CD14-positive monocyte (primary cell): ENCODE measurements at places on chromosomes 13 and 19. TPM values are rescaled to one million over a fixed set of nuclear protein-coding genes. Genes with fewer than 3 reads are reported as not detected.

DNA sequence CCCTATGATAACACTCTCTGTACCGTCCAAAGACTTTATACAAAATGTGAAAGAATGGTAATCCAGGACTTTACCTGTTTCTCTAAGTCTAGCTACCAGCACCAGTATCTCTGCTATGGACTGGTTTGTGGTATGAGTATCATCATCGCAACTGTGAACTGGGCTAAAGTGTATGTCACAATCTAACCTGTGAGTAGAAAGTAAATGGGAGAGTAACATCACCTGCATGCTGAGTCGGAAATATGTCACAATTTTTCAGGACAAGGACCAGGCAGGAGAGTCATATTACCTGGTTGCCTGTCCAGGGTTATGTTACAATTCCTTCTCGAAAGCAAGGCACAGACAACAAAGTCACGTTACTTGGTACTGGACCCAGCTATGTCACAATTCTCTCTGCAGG, 5.1 kb upstream of the ZNF43 start:
- DNase-seq = no peak

- DNase-seq = no peak
Measured at GRCh38 chr13:55571237-55571867, 1569.4 kb upstream of the PRR20A start.

- no peak for DNase-seq
Measured at GRCh38 chr13:43397111-43397510, 373.7 kb downstream of the DNAJC15 start.

DNA sequence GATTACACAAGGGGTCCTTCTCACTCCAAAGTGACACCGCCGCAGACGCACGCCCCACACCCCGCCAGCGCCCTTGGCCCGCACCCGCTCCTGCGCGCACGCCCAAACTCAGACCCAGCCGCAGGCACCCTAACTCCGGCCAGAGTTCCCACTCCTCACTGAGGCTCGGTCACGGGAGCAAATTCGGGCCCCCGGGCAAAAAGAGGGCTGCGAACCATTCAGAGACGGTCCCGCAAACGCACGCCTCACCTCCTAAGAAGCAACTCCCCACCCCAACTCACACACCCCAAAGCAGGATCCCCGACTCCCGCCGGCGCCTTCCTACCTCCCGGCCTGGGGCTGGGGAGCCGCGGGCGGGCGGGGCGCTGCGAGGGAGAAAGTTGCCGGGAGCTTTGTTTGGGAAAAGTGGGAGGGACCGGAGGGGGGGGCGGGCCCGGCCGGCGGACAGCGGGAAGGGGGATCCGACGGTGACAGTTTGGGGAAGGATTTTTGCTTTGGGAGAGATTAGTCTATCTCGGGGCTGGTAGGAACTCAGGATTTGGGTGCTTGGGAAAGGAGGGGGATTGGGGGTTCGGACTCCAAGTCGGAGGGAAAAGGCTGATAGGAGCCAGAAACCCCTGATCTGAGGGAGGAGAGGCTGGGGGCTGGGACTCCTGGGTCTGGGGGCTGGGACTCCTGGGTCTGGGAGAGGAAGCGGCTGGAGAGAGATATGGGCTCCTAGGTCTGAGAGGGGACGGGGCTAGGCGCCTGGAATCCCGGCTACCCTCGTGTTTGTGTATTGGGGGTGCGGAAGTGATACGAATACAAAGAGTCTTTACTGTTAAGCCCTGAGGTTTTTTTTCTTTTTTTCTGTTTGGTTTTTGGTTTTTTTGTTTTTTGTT, at the start of gene TEAD2:
TEAD2 (minus strand) TSS at position 369 of the 881 bp plus-strand sequence. CDS start 2,341 bp downstream, outside the sequence.
- DNase-seq = no peak

DNA sequence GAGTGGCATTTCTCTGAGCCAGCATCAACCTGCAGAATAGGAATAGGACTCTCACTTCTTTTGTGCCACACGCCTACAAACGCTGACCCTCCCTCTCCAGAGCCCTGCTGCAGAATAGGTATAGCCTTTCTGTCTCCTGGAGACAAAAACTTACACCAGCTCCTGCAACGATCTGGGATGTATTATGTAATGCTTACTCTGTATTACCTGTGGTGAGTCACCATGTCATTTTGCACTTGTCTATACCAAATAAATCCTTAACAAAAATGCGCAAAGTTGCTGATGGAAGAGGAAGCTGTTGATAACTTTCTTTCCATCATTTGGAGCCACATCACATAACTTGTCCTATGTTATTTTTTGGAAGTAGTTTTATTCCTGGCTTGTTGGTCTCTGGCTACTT, 155.8 kb upstream of the FNDC3A start:
- DNase-seq = no peak

GRCh38 chr13:75092143-75092542, 389.8 kb downstream of the TBC1D4 start:
- no peak for DNase-seq

DNA sequence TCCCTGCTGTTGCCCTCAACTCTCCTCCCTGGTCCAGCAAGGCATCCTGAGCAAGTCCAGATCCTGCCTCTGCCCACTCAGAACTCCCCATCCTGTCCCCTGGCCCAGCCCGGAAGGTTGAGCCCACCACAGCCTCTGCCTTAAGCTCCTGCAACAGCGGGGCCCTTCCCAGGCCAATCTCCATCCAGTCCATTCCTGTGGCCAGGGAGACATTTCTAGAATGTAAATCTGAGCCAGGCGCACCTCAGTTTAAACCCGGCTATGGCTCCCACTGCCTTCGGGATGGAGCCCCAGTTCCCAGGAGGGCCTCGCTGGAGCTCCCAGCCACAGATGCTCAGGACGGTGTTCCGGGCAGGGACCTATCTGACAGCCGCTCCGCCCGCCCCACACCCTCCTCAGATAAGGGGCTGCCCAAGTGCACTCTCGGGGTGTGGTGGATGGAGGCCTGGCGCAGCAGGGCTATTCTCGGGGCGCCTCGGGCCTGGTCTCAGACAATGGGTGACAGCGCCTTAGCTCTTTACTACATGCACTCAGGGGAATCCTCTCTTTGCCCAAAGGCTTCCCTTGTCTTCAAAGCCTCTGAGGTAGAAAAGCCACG, 5.3 kb downstream of the TRAPPC6A start:
- peak; percentile 2 for DNase-seq

- no peak for DNase-seq
Measured at GRCh38 chr19:48678201-48678600, 5.4 kb upstream of the NTN5 start.

DNA sequence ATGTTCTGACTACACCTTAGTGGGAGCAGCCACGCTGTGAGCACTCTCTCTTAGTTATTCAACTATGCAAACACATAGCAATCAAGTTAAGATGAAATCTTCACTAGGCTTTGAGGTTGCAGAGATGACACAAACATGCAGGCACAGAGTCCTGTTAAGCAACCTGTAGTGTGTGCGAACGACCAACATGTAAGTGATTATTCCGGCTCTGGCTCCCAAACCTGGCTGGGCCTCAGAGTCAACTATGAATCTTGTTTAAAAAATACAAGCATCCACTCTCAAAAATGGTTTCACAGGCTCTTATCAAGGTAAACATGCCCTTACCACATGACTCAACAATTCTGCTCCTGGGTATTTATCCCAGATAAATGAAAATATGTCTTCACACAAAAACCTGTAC, 91.4 kb downstream of the IRS2 start:
- DNase-seq = no peak

GRCh38 chr19:35959040-35959967, 23.1 kb downstream of the LRFN3 start:
- DNase-seq = peak; percentile 12

DNA sequence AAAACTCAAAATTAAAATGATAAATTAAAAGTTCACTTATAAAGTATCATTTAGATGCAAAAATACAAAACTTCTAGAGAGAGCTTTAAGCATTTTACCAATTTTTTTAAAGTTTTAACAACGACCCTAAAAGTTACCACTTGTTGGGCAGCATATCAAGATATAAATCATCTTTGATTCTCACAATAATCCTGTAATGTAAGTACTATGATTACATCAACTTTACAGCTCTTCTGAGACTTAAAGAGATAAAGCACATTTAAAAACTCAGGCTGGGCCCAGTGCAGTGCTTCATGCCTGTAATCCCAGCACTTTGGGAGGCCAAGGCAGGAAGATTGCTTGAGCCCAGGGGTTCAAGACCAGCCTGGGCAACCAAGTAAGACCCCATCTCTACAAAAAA, 202.7 kb upstream of the GPC6 start:
- no peak for DNase-seq

- DNase-seq = no peak
Measured at GRCh38 chr13:93399212-93399611, 172.6 kb downstream of the GPC6 start.

DNA sequence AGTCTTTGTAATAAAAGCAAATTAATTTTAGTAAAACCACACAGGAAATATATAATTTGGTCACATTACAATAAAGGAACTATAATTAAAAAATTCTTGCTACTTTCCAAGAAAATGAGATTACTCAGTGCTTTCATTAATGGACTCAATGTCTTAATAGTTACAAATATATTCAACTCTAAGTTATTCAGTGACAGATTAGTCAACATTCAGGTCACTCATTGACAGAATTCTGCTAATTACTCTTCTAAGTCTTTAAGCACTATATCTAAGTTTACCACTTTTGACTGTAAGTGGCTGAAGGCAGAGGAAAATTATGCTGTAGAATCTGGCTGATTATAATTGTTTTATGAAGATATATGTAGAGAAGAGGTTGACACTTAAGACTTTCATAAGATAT, 1365.0 kb downstream of the EFNB2 start:
- no peak for DNase-seq

DNA sequence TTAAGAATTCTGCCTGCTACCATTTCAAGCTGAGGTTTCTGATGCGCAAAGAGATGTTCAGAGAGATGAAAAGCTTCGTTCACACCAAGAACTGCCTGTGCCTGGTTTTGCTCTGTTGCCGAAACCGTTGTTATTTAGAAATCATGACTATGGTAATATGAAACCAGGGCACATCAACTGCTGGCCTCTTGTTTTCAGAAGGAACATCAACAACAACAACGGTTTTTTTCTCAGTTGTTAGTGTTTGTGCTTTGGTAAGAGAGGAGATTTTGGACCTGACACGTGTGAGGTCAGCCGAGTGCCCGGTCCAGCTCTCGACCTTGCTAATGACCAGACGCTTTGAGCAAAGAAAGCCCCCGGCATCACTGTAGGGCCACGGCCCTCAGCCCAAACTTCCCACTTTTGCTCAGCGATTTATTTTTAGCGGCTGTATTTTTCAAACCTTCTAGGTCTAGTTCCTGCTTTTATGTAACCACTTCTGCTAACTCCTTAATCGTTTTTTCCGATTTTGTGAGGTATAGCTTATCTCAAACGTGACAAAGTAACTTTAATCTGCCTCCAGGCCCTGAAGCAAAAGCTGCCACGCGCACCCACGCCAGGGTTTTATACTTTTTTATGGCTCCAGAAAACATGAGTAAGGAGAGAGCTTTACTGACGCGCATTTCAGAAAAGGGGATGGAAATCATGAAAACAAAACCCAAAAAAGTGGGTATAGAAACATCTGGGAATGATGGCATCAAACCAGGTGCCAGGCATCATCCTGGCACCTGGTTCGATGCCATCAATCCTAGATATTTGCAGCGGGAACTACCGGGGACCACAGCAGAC, 42.0 kb downstream of the KLF2 start:
- DNase-seq = peak; percentile 91

- no peak for DNase-seq
Measured at GRCh38 chr13:25262261-25262660, 25.0 kb downstream of the MTMR6 start.

GRCh38 chr19:14141041-14141440, 4.7 kb upstream of the ASF1B start:
- DNase-seq = no peak

DNA sequence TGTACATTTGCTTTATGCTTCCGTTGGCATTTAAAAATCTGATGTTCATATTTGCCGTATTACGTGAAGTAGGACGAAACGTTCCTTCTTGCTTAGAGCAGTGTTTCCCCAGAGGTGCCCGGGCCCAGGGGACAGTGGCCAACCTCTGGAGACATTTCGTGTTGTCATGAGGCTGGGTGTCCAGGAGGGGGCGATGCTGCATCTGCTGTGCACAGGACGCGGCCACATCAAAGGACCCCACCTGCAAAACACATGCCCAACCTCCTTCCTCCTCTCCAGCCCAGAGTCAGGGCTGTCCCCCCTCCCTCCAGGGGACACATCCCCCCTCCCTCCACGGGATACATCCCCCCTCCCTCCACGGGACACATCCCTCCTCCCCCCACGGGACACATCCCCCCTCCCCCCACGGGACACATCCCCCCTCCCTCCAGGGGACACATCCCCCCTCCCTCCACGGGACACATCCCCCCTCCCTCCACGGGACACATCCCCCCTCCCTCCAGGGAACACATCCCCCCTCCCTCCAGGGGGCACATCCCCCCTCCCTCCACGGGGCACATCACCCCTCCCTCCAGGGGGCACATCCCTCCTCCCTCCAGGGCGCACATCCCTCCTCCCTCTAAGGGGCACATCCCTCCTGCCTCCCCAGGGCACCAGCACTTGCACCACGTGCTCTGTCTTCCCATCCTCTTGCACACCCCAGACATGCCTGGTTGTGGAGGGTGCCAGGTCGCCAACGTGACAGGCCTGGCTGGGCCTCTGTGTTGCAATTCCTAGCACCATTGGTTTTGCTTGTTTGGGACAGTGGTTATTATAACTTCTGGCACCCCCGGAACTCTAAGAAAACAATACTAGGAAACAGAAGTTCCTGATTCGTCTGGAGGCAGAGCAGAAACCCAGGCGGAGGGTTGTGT, 46.7 kb downstream of the GAS6 start:
- DNase-seq = peak; percentile 34

GRCh38 chr13:97257800-97258799, 36.0 kb downstream of the MBNL2 start:
- no peak for DNase-seq

- DNase-seq = no peak
Measured at GRCh38 chr19:52140032-52140710, 433 bp upstream of the ZNF616 start.

DNA sequence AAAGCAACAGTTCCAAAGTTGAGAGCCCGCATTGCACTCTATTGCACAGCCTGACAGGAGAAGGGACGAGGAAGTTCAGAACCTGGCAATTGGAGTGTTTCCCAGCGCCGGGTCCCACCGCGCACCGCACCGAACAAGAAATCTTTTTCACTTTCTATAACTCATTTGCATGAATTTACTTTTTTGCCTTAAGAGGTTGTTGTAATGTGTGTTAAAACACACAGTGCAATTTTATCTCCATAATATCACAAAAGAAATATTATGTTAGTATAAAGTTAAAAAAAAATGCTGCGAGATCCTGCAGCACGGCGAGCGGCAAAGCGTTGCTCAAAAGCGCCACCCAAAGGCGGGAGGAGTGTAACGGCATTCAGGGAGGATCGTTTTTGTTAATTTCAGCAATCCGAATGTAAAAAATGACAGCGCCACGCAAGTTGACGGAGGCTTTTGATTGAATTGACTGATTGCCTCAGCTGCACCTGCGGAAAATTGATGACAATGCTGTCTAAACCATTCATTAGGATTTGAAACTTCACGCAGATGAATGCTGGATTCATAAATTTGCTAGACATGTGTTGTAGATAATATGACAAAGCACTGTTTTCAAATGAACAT, 303.6 kb upstream of the ZNF507 start:
- no peak for DNase-seq

Gene LILRA2
- 377 TPM for polyA plus RNA-seq

Gene SIGLEC5
- 9.2 TPM in 1 of 2 replicates, not detected in the other for polyA plus RNA-seq

Gene RFX1
- 0.95 TPM for polyA plus RNA-seq

Gene TMEM143
- polyA plus RNA-seq = 2.1 TPM

Gene ICAM1
- 40.8 TPM for polyA plus RNA-seq

Gene PGPEP1
- polyA plus RNA-seq = 10.3 TPM

Gene SOX1
- polyA plus RNA-seq = not detected in 2 replicates

Gene KCNC3
- polyA plus RNA-seq = 15.3 and 23.6 TPM in 2 replicates
